Esophagus squamous epithelium (tissue), 5 donors: ENCODE measurements at places on chromosomes 5 and 9.

DNA sequence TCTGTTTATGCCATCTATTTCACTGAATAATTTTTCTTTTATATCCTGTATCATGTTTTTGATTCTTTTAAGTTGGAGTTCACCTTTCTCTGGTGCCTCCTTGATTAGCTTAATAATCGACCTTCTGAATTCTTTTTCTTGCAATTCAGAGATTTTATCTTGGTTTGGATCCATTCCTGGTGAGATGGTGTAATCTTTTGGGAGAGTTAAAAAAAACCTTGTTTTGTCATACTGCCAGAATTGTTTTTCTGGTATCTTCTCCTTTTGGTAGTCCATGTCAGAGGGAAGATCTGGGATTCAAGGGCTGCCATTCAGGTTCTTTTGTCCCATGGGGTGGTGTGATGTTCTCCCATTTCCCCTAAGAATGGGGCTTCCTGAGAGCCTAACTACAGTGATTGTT is 800.8 kb upstream of the TYRP1 start:
- DNase-seq, result no peak

DNA sequence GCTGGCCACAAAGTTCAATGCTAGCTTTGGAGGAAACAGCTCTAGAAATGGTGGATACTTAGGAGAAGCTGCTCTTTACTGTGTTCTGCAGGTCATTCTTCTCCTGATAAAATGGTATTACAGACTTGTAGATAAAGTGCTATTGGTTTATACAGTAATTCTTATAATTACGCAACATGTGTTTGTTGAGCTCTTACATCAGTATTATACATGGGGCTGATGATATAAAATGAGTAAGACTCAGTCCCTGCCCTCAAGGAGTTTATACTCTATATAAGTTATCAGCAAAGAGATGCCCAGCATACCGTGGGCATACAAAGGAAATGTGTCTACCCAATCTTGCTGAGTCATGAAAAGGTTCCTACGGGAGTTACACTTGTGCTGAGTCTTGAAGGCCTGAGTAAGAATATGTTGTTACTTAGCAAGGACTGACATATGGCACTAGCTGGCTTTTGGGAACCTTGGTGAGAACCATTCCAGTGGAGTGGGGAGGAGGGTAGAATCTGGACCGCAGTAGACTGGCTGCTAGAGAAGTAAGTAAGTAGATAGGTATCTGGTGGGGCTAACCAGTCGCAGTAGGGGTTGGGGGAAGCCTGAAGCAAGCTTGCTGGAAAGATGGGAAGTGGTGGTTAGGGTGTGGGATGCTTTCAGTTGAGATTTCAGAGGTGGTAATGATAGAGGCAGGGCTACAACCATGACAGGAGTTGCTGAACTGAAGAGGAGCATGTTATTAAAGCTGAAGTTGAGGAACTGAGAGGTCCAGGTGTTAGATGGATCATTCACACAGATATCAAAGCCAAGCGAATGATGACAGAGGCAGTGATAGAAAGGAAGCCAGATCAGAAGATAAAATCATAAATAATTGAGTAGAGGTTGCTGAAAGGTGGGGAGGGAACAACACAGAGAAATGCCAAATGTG is 11.1 kb upstream of the TTC23L start:
- no peak for DNase-seq

DNA sequence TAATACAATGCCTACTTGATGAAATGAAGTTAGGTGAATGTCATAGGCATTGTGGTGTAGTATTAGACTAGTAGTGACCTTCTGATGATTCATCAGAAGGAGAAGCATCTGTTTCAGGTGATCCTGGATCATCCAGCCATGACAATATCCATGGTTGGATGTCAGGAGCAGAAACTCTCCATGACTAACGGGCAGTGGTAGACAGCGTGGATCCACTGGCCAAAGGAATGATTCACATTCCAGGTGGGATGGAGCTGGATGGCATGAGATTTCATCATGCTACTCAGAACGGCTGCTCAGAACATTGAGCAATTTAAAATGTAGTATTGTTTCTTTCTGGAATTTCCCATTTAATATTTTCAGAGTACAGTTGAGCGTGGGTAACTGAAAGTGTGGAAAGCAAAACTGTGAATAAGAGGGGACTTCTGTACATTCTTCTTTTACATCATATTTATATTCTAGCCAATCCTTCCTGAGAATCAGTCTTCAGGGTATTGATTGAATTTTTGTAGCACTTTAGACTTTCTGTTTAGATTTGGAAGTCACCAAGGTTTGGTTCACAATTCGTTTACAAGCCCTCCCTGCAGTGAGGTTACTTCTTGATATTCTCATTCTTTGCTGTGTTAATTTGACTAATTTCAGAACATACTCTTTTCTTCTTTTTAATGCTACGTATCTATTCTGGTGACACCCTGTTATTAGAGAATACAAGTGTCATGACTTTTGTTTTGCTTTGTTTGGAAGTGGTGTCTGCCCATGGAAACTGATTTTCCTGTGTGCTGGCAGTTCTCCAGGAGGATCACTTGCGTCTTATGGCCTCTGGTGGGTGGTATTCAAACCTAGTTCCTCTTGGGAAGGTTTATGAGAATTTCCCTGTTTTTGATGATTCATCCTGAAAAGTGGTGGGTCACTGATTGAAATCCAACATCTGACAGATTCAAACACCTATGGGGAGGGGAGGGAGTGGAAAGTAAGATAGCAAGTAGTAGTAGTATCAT is 12.2 kb upstream of the CLINT1 start:
- no peak for DNase-seq

- DNase-seq, result no peak
Observed at GRCh38 chr5:142837081-142837725, 67.0 kb downstream of the ARHGAP26 start.

DNA sequence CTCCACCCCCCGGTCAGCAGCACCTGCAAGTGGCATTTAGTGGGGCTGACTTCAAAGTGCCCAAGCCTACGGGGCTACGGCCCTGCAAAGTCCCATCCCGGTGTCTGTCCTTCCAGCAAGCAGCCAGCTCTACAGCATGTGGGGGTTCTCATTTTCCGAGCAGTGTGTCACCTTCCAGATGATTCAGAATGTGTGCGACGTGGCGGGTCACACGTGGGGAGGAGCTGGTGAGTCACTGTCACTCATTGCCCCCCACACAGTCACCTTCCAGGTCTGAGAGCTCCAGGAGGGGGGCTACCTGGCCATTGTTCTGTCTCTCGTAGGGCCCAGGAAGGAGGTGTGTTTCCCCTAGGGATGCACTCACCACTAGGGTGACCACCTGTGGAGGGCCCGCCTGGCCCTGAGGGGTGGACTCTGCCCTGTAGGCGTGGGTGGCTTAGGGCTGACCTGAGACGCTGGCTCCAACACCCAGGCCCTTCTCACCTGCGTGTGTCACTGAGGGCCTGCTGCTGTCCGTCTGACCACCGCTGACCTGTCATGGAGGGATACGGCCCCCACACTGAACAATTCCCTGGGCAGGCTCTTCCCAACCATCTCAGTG is 70.2 kb downstream of the SEMA4D start:
- DNase-seq, result no peak

DNA sequence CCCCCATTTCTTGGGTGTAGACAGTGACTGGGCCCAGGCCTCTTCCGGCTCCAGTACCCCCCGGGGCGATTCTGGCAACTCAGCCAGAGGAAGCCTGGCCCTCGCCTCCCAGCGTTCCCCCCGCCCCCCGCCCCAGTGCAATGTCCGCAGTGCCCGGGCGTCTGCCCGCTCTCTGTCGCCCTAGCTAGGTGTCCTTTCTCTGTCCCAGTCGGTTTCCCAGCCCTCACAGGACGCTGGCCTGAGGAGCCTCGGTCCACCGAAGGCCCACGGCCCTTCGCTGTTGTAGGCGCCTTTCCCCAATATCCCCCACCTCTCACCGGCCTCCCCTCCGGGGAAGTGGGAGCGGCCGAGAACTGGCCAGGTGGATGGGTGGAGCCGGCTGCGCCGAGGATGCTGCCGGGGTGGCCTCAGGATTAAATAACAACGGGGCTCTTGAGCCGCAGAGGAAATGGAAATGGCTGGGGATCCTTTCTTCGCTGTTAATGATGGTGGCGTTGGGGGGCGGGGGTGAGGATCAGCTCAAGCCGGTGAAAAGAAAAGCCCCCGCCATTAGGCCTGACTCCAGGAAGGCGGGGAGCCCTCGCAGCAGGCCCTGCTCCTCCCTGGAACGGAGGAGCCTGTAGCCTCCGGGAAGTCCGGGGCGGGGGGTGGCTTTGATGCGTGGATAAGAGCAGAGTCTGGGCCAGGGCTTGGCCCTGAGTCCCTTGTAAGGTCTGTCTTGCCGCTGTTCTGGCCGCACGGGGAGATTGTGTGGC is 1.1 kb upstream of the SPRY4 start:
- no peak for DNase-seq

DNA sequence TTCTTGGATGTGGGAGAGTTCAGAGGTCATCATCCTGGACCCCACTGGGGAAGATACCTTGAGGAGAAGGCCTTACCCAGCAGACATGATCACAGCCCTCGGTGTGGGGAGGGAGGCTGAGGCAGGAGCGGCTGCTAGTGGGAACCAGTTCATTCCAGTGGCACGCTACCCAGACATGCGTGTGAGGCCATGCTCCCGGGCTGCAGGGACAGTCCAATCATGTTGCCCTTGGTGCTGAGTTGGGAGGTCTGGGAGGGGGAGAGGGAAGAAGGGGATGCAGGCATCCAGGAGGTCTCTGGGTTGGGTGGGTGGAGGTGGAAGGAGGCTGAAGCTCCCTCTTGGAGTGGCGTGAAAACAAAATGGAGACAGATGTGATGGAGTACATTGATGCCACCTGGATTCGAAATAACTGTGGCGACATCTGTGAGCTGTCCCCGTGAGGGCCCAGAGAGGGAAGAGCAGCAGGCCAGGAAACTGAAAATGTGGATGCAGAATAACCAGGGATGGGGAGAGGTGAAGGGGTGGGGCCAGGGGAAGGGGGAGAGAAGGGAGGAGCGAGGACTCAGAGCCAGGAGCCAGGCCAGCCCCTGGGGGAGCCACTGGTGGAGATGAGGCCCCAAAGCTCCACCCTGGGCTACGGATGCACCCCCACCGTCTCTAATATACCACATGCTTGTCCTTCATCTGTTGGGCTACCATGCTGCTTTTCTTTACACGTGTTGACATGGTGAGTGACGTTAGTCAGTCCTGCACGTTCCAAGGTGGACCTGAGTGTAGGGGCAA is 16.2 kb downstream of the NDUFS6 start:
- no peak for DNase-seq

GRCh38 chr9:69044240-69045219 is 9.0 kb downstream of the FXN start:
- DNase-seq, result no peak

GRCh38 chr5:138520971-138521370 is 22.1 kb downstream of the ETF1 start:
- no peak for DNase-seq

DNA sequence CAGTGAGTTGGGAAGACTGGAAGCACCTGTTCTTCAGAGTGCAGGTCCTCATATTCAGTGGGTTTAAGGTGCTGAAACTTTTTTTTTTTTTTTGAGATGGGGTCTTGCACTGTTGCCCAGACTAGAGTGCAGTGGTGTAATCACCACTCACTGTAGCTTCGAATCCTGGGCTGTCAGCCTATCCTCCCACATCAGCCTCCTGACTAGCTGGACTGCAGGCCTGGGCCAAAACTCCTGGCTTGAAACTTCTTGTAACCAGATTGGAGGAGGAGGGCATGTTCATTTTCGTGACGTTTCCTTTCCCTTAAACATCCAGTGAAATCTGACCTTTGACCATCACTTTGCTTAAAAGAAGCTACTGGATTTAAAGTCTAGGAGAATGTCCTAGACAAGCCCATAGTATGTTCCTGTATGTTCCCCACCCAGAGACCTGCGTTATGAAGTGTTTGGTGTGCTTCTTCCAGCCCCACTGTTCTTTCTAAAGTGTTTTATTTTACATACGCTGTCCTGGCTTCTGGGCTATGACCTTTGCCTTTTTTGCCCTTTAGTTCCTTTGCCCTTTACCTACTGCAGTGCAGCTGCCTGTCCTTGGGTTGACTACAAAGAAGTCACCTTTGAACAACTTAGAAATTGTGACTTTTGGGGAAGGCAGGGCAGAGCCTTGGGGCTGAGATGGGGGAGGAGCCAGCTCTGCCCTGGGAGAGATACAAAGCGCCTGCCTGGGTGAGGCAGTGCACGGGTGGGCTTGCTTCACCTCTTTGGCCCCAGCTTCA is 18.4 kb downstream of the TENT4A start:
- DNase-seq, result no peak

GRCh38 chr9:27990524-27990923 is 417.2 kb upstream of the C9orf72 start:
- DNase-seq, result no peak

DNA sequence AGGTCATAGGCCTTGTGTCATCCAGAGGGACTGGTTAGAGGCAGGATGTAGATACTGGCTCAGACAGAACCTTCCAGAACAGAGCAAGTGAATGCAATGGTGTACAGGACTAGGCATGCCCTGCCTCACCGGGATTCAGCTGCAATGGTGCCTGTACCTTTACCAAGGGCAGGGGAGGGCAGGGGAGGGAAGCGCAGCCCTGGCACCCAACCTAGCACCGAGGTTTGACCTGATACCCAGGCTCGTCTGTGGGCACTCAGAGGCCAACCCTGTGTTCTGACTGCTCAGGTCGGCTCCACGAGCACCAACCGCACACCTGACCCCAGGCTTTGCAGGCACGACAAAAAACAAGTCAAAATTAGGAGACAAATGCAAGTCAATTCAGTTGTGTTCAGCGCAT is 47.3 kb upstream of the GFPT2 start:
- DNase-seq, result no peak

GRCh38 chr9:69549310-69550202 is 122.6 kb downstream of the APBA1 start:
- DNase-seq, result no peak

- no peak for DNase-seq
Observed at GRCh38 chr5:141192110-141192725, at the start of gene PCDHB10. TSS of gene PCDHB10 (plus strand) at chr5:141192353. CDS start at chr5:141192553, 200 bp downstream.

- DNase-seq, result no peak
Observed at GRCh38 chr5:164052536-164053093, 547.2 kb downstream of the MAT2B start.

DNA sequence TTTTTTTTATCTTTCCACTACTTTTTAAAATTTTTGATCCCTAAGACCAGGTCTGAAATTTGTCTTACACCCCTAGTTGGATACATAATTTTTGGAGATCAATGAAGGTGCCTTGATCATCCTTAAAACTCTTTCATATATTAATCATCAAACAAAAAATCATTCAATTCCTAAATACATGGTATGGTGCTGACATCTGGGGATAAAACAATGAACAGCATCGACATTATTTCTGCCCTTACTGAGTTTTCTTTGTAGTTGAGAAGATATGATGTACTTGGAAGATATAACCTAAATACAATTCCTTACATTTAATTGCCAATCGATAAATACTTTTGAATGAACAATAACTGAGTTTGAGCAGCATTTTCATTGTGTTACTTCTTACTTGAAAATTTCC is 18.3 kb downstream of the SPINK9 start:
- DNase-seq, result no peak

DNA sequence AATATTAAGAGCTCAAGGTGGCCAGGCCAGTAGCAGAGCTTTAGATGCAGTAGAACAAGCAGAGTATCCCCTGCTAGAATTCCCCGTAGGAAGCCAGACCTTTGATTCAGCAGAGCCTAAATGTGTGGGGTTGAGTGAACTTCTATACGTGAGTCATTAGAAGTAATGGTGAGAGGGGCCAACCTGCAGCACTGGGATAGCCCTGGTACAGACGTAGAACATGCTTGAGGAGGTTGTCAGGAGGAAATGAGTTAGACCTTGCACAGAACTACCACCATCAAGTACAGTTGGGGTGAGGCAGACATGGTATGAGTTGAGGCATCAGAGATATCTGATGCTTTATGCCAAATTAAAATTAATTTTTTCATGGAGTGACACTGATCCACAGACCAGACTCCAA is 42.0 kb downstream of the PDCD1LG2 start:
- no peak for DNase-seq
